Astrocyte (in vitro differentiated cells and primary cell): ENCODE measurements at places on chromosomes 3 and 15. TPM values are rescaled to one million over a fixed set of nuclear protein-coding genes. Genes with fewer than 3 reads are reported as not detected.

GRCh38 chr3:65149877-65150276 lies 462.1 kb upstream of the ADAMTS9 start:
- no peak for DNase-seq

DNA sequence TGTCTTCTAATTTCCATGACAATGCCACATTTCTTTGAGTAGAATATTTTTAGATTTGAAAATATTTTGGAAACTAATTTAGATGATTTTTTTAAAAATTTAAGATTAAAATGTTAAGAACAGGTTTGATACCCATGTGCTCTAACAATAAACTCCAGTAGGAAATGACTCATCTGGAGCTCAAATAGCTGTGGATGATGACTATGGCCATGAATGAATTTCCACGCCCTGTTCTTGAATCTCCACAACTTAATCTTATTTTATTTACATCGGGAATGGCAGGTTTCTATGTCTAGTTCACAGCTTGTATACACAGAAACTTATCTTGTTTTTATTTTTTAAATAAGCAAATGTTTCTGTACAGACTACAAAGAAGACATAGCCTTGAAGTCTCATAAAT lies 726.8 kb downstream of the NAALADL2 start:
- peak; percentile 76 for DNase-seq

GRCh38 chr3:164155400-164155799 lies 922.9 kb downstream of the SI start:
- DNase-seq, result no peak

The BCL2A1 gene
- total RNA-seq, result not detected in 2 replicates

The ECT2 gene
- total RNA-seq, result 14.9 and 16.4 TPM in 2 replicates

The TMCO5A gene
- not detected in 2 replicates for total RNA-seq
